ENCODE measurements at places on chromosomes 7 and 10.

DNA sequence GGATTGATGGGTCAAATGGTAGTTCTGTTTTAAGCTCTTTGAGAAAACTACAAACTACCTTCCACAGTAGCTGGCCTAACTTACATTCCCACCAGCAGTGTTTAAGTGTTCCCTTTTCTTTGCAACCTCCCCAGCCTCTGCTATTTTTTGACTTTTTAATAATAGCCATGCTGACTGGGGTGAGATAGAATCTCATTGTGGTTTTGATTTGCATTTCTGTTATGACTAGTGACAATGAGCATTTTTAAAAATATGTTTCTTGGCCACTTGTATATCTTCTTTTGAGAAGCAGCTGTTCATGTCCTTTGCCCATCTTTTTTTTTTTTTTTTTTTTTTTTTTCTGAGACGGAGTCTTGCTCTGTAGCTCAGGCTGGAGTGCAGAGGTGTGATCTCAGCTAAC is 155.2 kb upstream of the BMPER start:
- ATAC-seq, result no peak

DNA sequence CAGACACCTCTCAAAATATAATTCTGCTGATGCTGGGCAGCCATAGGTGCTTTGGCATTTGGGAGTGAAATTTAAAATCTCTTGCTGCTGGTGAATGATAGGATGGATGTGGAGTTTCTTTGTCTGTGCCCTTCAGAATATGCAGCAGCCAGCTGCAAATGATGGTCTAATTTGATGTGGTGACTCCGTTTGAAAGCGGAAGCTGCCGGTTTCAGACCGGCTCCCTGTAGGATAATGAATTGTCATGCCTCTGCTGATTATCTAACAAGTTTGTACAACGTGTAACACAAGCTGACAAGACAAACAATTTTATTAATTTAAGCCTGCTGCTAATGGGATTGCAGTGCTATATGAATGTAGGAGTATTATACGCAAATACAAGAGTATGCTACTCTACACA is 103.5 kb downstream of the SND1 start:
- no peak for ATAC-seq

- no peak for ATAC-seq
Observed at GRCh38 chr10:3484306-3485056, 300.5 kb downstream of the KLF6 start.

DNA sequence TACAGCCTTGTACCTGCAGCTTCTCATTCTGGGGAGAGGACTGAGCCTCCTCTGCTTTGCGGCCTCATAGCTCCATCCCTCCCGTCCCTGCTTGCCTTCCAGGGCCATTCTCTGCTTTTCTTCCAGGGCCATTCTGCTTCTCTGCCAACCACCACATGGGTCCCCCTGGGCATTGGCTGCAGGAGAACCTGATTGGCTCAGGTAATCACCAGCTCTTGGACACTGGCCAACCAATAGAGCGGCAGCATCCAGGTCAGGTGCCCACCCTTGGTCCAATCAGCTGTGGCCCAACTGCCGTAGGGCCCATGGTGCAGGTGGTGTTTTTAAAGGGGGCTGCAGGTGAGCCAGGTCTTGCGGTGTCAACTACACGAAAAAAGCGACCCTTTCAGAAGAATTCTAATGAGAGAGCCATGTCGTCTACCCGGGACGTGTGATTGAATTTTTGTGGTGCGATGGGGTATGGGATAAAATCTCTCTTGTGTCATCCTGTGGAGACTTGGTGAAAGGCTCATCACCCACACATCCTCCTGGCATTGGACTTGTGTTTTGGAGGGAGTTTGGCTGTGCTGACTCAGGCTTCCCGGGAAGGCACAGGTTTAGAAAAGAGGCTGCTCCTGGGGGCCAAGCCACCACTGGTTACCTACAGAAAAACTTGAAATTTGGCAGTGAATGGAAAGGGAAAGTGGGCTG is 46.0 kb upstream of the PODXL start:
- ATAC-seq, result no peak

DNA sequence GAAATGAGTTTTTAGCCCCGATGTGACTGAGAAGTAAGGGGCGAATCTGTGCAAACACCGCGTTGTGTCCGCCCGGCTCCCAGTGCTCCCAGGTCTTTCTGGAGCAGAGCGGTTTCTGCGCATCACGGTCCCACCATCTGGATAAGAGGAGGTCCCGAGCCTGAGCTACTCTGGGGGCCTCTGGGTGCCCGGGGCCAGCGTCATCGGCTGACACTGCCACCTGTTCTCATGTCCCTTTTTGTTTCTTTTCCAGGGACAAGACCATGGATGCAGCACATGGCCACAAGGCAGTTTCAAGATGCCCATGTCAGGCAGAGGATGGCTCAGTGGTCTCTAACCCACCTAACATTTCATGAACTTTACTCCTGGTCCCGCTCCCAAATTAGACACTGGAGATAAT is 24.9 kb downstream of the KLF6 start:
- ATAC-seq, result no peak

GRCh38 chr10:23695825-23696420 is 257.0 kb downstream of the OTUD1 start:
- ATAC-seq, result no peak

GRCh38 chr7:2172311-2173188 is 60.2 kb downstream of the MAD1L1 start:
- ATAC-seq, result peak; percentile 13

- peak; percentile 55 for ATAC-seq
Observed at GRCh38 chr7:26153823-26154783, 2.1 kb downstream of the NFE2L3 start.

- ATAC-seq, result no peak
Observed at GRCh38 chr10:38157270-38157685, 63.1 kb downstream of the ZNF37A start.

GRCh38 chr10:130957423-130957822 is 354.1 kb downstream of the TCERG1L start:
- ATAC-seq, result no peak

DNA sequence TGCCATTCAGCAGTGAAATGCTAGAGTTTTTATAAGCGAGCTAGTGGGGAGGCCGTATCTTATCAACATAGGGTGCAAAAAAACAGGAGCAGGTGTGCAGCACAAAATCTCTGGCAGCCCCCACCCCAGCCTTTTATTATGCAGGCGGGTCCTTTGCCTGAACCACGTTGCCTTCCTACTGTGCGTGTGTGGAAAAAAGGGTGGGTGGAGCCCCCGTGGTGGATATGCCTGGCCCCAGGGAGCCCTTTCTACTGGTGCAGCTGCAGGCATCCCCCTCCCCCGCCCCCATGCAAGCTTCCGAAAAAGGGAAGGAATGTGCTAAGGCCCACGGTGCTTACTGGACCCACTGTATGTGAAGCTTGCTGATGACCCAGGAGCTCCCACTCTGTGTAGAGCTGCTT is 175.9 kb downstream of the USP6NL start:
- ATAC-seq, result no peak
